ENCODE measurements at places on chromosomes 4 and X.

- DNase-seq, result no peak
These were observed 184.1 kb downstream of the MID1IP1 start for GRCh38 chrX:38985375-38985774.

DNA sequence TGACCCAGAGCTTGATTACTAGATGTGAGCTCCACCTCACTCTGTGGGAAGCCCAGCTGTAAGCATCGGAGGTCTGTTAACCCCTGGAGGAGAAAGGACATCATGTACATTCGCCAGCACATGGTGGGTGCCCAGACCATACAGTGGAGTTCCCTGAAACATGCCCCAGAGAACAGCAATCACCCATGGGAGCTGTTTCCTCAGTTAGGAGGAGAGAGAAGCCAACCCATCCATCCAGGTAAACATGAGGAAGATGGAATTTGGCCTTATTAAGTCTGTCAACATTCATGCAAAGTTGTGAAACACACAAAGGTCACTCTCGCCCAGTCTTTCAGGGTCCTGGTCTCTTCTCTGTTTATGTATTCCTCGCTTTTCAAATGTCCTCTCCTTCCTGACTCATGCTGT is 354.7 kb downstream of the ANK2 start:
- no peak for DNase-seq

GRCh38 chrX:9681011-9681410 is 84.6 kb downstream of the GPR143 start:
- DNase-seq, result no peak

GRCh38 chr4:2186133-2186864 is 55.6 kb downstream of the HAUS3 start:
- DNase-seq, result no peak

GRCh38 chr4:152117520-152117919 is 356.7 kb upstream of the GATB start:
- no peak for DNase-seq
